ENCODE measurements at places on chromosomes 3 and 15. TPM values are rescaled to one million over a fixed set of nuclear protein-coding genes. Genes with fewer than 3 reads are reported as not detected.

SMCO1 gene
- 0.20 TPM for total RNA-seq

ASB14 gene
- total RNA-seq = not detected

ULK3 gene
- 38.3 TPM for total RNA-seq

AGTR1 gene
- total RNA-seq = 0.07 TPM

RBP2 gene
- not detected for total RNA-seq

PSMD6 gene
- 108 TPM for total RNA-seq

EXD1 gene
- total RNA-seq = not detected

PLSCR5 gene
- total RNA-seq = not detected

MEX3B gene
- 12.8 TPM for total RNA-seq

TMEM40 gene
- not detected for total RNA-seq

SLC2A2 gene
- 0.18 TPM for total RNA-seq

GRCh38 chr3:170367797-170368196 lies 10.3 kb downstream of the SKIL start:
- H3K4me3 ChIP-seq = no peak overlapping the region
- no peak for DNase-seq
- H3K27me3 ChIP-seq = no peaks in the 10 kb centered on the region
- H3K27ac ChIP-seq = no peak overlapping the region

- H3K27ac ChIP-seq = no peak overlapping the region
- no peak overlapping the region for H3K4me3 ChIP-seq
- H3K36me3 ChIP-seq = no peaks in the 10 kb centered on the region
- no peaks in the 10 kb centered on the region for H3K4me1 ChIP-seq
These were observed 197.5 kb downstream of the SOX2 start for GRCh38 chr3:181909241-181909640.

DNA sequence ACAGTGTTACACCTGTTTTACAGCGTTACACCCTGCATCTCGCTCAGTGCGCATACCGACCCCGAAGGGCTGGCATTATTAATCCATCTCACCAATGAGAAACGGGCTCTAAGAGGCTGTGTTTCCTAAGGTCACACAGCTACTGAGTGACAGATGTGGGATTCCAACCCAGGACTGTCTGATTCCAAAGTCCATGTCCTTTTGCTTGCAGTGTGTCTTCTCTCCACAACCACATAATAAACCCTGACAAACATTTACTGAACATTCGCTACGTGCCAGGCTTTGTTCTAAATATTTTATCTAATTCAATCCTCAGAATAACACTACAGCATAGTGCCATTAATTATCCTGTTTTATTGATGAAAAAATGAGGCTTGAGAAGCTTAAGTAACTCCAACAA lies 79.1 kb downstream of the RAB11A start:
- no peak overlapping the region for H3K27ac ChIP-seq
- H3K4me3 ChIP-seq = no peak overlapping the region
- DNase-seq = no peak
- H3K36me3 ChIP-seq = no peaks in the 10 kb centered on the region
- H3K27me3 ChIP-seq = peaks cover 38% of the 10 kb centered on the region
- H3K4me1 ChIP-seq = no peaks in the 10 kb centered on the region

GRCh38 chr3:72949016-72949415 lies 47.6 kb upstream of the PPP4R2 start:
- no peak overlapping the region for H3K27ac ChIP-seq
- no peaks in the 10 kb centered on the region for H3K36me3 ChIP-seq
- no peak overlapping the region for H3K4me3 ChIP-seq
- H3K4me1 ChIP-seq = peaks cover 7% of the 10 kb centered on the region

DNA sequence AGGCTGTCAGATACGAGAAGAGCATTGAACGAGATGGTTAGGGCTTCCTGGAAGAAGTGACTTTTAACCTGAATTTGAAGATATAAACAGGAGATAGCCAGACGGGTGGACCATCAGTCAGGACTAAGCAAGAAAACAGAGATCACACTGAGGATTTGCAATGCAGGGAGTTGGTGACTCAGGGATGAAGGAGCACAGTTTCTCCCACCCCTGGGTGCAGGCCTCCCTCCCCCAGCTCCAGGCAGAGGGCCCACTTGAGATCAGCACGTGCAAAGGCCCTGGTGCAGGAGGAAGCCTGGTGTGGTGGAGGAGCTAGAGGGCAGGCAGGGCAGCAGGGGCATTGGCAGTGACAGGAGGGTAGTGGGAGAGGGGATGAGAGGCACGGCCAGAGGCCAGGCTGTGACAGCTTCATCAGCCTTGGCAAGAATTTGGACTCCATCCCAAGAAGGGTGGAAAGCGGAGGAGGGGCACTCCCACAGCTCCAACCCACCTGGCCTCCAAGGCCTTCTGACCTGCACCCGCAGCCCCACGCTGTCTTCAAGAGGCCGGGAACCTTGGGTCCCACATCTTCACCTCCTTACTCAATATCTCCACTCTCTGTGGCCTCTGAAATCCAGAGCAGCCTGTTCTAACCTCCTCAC lies 8.7 kb upstream of the PCSK6 start:
- H3K4me1 ChIP-seq = peaks cover 29% of the 10 kb centered on the region
- no peaks in the 10 kb centered on the region for H3K36me3 ChIP-seq

DNA sequence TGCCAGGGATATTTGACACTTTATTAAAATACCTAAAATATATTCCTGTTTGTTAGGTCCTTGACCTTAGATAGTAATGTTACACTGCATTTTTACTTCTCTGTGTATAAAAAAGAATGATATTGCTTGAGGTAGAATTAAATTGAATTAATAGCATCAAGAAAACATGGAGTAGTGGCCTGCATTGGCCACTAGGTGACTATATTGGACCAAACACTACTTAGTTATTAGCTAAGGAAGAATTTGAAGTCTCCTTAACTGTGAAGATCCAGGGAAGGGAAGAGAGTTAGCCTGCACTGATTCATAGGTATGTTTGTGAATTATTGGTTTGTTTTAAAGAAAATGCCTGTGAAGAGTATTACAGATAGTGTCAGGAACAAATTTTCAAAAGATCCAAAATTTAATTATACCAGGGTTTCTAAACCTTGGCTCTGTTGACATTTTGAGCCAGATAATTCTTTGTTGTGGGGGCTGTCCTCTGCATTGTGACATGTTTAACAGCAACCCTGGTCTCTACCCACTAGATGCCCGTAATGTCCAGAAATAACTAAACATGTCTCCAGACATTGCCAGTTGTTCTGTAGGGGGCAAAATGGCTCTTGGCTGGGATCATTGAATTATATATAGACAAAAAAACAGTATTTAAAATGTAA lies 103.6 kb upstream of the THSD4 start:
- H3K27me3 ChIP-seq = no peaks in the 10 kb centered on the region
- H3K36me3 ChIP-seq = no peaks in the 10 kb centered on the region
- DNase-seq = no peak
- no peaks in the 10 kb centered on the region for H3K4me1 ChIP-seq

GRCh38 chr3:190514413-190515153 lies 698 bp downstream of the IL1RAP start:
- H3K4me1 ChIP-seq = peaks cover 8% of the 10 kb centered on the region
- no peak overlapping the region for H3K27ac ChIP-seq
- no peaks in the 10 kb centered on the region for H3K27me3 ChIP-seq
- H3K36me3 ChIP-seq = no peaks in the 10 kb centered on the region

- DNase-seq = no peak
- no peak overlapping the region for H3K27ac ChIP-seq
- H3K27me3 ChIP-seq = no peaks in the 10 kb centered on the region
- no peak overlapping the region for H3K4me3 ChIP-seq
These were observed 30.2 kb downstream of the ZXDC start for GRCh38 chr3:126445506-126445905.

GRCh38 chr3:81624756-81625155 lies 136.7 kb downstream of the GBE1 start:
- H3K27me3 ChIP-seq = no peaks in the 10 kb centered on the region
- no peaks in the 10 kb centered on the region for H3K36me3 ChIP-seq
- no peaks in the 10 kb centered on the region for H3K4me1 ChIP-seq

DNA sequence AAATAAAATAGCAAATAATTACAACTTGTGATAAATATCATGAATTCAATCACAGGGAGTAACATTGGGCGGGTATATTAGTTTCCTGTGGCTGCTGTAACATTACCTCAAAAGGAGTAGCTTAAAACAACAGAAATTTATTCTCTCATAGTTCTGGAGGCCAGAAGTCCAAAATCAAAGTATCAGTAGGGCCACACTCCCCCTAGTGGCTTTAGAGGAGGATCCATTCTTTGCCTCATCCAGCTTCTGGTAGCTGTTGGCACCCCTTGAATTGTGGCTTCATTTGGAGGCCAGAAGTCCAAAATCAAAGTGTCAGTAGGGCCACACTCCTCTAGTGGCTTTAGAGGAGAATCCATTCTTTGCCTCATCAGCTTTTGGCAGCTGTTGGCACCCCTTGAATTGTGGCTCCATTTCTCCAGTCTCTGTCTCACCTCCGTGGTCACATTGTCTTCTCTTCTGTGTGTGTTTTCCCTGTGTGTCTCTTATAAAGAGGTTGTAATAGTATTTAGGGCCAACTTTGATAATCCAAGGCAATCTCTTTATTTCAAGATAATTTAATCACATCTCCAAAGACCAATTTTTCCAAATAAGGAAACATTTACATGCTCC lies 3.1 kb upstream of the CFAP20DC start:
- no peak overlapping the region for H3K4me3 ChIP-seq
- H3K27me3 ChIP-seq = no peaks in the 10 kb centered on the region
- no peaks in the 10 kb centered on the region for H3K4me1 ChIP-seq
- no peak for DNase-seq
- H3K36me3 ChIP-seq = no peaks in the 10 kb centered on the region

GRCh38 chr3:123198372-123198771 lies 3.4 kb upstream of the SEC22A start:
- no peak overlapping the region for H3K27ac ChIP-seq
- no peak for DNase-seq
- H3K4me1 ChIP-seq = peaks cover 10% of the 10 kb centered on the region
- H3K4me3 ChIP-seq = no peak overlapping the region
- no peaks in the 10 kb centered on the region for H3K27me3 ChIP-seq
- H3K36me3 ChIP-seq = no peaks in the 10 kb centered on the region

GRCh38 chr15:45611305-45611704 lies 23.5 kb upstream of the SQOR start:
- no peaks in the 10 kb centered on the region for H3K4me1 ChIP-seq
- H3K27ac ChIP-seq = no peak overlapping the region

DNA sequence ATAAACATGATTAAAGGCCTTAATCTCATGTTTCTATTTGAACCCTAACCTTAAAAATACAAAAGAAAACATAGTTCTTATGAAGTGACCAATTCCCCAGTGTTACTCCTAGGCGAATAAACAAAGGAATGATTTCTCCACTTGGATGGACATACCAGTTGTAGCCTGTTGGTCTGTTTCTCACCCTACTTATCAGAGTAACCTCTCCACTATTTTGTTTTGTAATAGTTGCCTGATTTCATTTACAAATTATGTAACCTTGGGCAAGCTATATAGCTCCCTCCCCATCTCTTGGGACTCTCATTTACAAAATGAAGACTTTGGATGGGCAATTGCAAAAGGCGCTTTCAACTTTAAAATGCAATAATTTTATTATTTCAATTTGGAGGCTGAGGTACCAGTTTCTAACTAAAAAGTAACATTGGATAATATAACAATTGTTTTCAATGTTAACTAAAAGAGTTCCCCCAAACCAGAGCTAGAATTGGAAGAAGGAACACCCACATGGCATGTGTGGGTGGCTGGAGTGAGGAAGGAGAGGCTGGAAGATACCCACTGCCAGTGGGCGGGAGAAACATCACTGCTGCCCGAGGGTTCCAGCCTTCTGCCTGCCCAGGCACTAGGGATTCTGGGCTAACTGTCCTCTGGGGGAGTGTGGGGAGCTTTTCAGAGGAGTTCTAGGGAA lies 74.2 kb downstream of the RFTN1 start:
- H3K4me1 ChIP-seq = no peaks in the 10 kb centered on the region
- H3K36me3 ChIP-seq = no peaks in the 10 kb centered on the region
- DNase-seq = no peak
- H3K4me3 ChIP-seq = no peak overlapping the region

DNA sequence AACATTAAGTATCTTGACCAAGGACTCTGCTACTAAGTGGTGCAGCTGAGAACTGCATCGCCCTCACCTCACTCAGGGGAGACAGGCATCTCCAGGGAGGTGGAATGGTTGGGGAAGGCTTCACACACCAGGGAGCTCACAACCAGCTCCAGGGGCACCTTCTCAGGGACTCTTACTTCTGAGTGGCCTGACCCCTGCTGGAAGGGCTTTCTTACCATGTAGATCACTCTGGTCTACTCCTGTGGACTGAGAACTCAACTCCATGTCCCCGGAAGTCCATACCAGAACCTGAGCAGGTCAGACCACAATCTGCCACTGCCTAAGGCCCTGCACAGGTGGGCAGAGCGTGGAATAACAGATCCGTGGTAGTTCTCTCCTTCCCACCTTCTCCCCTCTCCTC lies 140.5 kb downstream of the TLE3 start:
- no peak overlapping the region for H3K27ac ChIP-seq
- no peaks in the 10 kb centered on the region for H3K27me3 ChIP-seq
- H3K4me3 ChIP-seq = no peak overlapping the region
- no peaks in the 10 kb centered on the region for H3K36me3 ChIP-seq
- H3K4me1 ChIP-seq = no peaks in the 10 kb centered on the region

DNA sequence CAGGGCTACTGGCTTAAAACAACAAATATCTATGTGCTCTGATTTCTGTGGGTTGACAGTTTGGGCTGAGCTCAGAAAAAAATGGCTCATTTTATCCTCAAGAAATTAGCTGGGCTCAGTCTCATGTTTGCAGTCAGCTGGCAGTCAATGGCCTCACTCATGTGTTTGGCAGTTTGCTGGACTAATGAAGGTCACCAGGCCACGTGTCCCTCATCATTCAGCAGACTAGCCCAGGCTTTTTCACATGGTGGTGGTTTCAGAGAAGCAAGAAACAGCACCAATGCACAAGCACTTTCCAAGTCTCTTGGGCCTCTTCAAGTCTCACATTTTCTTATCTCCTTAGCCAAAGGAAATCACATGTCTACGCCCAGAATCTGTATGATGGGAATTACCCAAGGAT lies 478.3 kb upstream of the PPP2R3A start:
- no peak overlapping the region for H3K27ac ChIP-seq
- no peaks in the 10 kb centered on the region for H3K4me1 ChIP-seq
- no peak overlapping the region for H3K4me3 ChIP-seq
- no peaks in the 10 kb centered on the region for H3K27me3 ChIP-seq

GRCh38 chr3:60957541-60957940 lies 293.7 kb downstream of the FHIT start:
- H3K4me3 ChIP-seq = no peak overlapping the region
- no peak overlapping the region for H3K27ac ChIP-seq
- H3K36me3 ChIP-seq = no peaks in the 10 kb centered on the region
- H3K27me3 ChIP-seq = no peaks in the 10 kb centered on the region
- no peak for DNase-seq
- no peaks in the 10 kb centered on the region for H3K4me1 ChIP-seq
